ENCODE measurements at places on chromosomes 2 and 18. TPM values are rescaled to one million over a fixed set of nuclear protein-coding genes. Genes with fewer than 3 reads are reported as not detected.

DNA sequence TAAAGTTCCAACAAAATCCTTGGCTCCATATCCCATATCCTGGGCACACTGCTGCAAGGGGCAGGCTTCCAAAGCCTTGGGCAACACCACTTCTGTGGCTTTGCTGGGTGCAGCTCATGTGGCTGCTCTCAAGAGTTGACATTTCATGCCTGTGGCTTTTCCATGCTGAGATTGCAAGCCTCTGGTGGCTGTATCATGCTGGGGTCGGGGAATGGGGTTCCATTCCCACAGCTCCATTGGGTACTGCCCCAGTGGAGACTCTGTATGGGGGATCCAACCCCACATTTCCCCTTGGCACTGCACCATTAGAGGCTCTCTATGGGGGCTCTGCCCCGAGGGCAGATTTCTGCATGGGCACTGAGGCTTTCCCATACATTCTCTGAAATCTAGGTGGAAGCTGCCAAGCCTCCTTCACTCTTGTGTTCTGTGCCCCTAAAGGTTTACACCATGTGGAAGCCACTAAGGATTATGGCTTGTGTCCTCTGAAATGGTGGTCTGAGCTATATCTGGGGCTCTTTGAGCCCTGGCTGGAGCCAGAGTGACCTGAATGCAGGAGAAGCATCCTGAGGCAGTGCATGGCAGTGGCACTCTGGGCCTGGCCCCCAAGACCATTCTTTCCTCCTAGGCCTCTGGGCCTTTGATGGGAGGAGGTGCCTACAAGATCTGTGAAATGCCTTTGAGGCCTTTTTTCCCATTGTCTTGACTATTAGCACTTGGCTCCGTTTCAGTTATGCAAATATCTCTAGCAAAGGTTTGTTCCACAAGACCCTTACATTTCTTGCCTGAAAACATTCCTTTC is 107.9 kb downstream of the PTGR3 start:
- no peak for DNase-seq

DNA sequence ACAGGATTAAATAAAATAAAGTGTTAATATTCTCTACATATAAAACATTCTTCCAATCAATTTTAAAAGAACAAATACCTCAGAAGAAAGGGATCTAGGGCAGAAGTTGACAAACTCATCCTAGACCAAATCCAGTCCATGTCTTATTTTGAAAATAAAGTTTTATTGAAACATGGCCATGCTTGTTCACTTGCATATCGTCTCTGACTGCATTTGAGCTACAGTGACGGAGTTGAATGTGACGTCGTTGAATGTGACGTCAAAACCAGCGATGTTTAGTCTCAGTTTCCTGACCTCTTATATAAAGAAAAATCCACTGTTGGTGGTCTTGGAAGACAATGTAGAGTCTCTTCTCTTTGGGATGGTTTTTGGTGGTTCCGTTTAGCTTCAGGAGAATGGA is 33.6 kb downstream of the GREB1L start:
- DNase-seq = no peak

- no peak for DNase-seq
Measured at GRCh38 chr2:55430211-55430975, 10.7 kb upstream of the CCDC88A start.

GRCh38 chr2:150769421-150769820 is 282.0 kb upstream of the RND3 start:
- no peak for DNase-seq

DNA sequence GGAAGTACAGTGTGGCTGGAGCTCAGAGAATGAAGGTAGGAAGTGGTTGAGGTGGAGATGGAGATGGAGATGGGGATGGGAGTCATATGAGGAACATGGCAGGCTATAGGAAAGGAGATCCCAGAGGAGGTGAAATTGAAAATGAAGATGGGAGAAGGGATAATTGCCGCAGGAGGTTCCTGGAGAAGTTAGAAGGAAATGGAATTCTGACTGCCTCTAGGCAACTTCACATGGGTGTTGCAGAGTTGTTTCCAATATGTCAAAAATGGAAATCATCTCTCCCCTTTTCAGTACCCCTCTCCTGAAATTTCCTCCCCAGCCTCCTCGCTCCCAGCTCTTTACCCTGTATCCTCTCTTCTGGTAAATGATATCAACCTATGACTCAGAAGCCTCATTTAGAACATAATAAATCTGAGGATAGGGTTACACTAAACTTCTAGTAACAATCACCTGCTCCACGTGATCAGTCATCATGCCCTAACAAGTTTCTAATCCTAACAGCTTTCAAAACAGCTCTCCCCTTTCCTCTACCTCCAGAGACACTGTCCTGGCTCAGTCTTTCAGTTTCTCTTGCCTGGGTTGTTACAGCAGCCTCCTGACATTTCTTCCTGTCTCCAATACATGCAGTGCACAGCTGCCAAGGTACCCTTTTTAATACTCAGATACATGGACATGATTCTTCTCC is 201.9 kb upstream of the RBMS1 start:
- peak; percentile 75 for DNase-seq

- peak; percentile 40 for DNase-seq
Measured at GRCh38 chr2:37585982-37586621, 85.3 kb downstream of the CDC42EP3 start.

GRCh38 chr18:24118750-24119577 is 19.9 kb upstream of the CABYR start:
- DNase-seq = peak; percentile 67

DNA sequence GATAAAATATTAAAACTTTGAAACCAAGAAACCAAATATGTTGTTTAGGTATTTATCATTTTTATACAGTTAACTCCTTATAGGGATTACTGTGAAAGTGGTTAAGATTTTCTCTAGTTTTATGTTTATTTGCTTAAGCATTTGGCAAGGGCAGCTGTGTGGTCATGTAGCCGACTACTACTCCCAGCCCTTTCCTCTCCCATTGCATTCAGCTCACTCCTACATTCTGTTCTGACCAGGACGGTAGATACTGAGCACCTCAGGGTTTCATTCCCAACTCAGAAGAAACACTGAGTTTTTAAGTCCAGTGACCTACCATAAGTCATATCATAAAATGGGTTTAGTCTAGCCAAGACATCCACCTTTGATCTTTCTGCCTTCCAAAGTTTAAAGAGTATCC is 19.8 kb downstream of the FZD5 start:
- DNase-seq = no peak

DNA sequence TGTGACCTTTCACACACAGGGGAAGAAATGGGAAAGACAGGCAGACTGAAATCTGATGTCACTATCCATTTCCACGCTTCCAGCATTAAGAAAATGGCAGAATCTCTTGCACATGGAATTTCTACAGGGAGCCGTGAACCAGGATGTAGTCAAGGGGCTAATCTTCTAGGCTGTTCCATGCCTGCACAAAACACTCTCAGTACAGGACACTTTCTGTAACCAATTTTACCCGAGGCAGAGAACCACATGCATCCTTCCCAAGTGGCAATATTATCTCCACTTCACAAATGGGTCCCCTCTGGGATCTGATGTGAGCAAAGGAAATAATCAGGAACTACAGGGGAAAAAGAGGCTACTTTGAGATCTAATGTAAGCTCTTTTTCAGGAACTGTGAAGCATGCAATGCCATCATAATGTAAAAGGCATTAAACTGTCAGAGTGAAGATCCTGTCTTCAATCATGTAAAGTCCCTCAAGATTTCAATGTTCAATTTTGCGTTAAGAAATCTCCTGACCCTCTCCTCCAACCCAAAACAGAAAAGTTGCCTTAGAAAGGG is 236.9 kb downstream of the RBM43 start:
- DNase-seq = no peak

DNA sequence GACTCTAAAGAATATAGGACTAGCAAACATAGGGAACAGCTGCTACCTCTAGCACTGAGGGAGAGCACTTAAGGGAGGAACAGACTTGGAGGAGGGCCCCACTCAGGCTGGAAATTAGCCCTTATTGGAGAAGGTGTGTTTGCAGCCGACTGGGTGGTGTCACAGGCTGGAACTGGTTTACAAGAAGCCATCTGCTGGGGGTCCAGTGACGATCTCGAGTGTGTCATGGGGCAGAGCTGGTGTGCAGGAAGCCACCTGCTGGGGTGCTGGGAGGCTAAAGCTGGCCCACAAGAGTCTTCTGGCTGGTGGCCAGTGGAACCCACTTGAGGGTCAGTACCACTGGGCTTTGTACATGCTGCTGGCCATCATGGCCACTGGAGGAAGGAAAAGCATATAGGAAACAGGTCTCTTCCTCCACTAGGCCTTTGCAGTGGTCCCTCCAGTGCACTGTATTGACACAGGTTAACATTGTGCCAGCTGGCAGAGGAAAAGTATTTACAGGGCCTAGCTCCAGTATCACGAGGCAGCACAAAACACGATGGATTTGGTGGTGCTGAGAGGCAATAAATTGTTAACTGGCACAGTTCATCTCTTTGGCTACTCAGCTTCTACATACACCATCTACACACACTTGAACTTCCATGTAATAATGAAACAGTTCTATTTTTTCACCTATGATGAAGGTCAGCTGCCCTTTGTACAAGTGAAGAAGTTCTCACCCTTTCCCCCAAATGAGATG is 43.6 kb downstream of the MAP3K20 start:
- DNase-seq = peak; percentile 46

GNAL gene
- total RNA-seq = 4.2 TPM

PSMA8 gene
- total RNA-seq = 2.9 TPM

All from prostate gland (tissue), 2 donors.